Thoracic aorta (tissue), 2 donors: ENCODE measurements at places on chromosomes 6 and 20. TPM values are rescaled to one million over a fixed set of nuclear protein-coding genes. Genes with fewer than 3 reads are reported as not detected.

DNA sequence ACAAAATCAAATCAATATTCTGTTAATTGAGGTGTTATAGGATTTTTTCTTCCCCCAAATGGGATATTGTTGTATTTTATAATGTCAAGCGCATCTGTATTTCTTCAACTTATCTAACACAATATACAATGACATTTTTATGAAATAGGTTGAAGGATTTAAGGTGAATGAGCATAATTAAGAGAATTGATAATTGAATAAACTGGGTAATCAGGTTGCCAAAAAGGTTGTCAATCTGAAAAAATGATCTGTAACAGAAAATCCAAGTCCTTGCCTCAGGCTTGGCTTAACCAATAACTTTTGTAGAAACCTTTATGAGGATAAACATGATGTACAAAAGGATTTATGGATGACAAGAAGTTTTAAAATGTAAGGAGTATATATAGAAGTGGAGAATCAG, 1101.7 kb upstream of the EYS start:
- H3K27me3 ChIP-seq = no peaks in the 10 kb centered on the region
- no peak for DNase-seq
- no peak overlapping the region for H3K27ac ChIP-seq
- H3K4me3 ChIP-seq = no peak overlapping the region
- no peaks in the 10 kb centered on the region for H3K4me1 ChIP-seq
- H3K36me3 ChIP-seq = no peaks in the 10 kb centered on the region

DNA sequence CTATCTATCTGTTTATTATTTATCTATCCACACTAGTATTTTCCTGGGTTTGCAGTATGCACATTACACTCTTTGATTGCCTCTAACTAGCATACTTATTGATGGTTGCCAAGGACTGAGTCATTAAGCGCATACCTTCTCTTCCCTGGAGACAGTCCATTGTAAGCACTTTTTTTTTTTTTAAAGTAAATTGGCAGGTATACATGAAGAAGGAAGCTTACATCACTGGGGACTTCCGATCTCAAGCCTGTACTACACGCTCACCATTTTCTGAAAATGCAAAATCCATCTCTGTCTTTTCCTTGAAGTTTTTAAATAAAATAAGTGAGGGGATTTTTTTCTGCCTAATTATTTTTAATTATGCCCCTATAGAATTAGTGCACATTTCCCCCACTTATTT, 63.5 kb downstream of the HMGN3 start:
- H3K27me3 ChIP-seq = no peaks in the 10 kb centered on the region
- H3K4me3 ChIP-seq = no peak overlapping the region
- H3K36me3 ChIP-seq = no peaks in the 10 kb centered on the region
- no peak for DNase-seq
- peaks cover 8% of the 10 kb centered on the region for H3K4me1 ChIP-seq

DNA sequence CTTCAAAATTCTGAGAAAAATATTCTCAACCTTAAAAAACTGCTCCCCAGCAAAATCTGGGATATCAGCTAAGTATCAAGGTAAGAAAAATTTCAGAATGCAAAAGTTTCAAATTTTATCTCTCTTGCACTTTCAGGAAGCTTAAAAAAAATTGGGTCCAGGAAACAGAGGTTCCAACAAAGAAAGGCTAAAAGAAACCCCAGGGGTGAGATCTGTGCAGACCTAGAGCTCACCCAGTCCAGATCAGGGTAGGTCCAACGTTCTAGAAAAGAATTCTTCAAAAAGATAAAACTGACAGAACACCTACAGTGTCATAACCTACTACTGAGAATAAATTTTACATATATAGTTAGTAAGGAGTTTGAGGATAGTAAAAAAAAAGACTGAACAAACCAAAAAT, 23.5 kb downstream of the ILRUN start:
- DNase-seq = no peak
- no peaks in the 10 kb centered on the region for H3K36me3 ChIP-seq
- peaks cover 33% of the 10 kb centered on the region for H3K4me1 ChIP-seq
- H3K27me3 ChIP-seq = no peaks in the 10 kb centered on the region
- no peak overlapping the region for H3K27ac ChIP-seq

GRCh38 chr6:32151181-32151862, 417 bp downstream of the PRRT1 start:
- DNase-seq = no peak
- H3K27ac ChIP-seq = peak overlapping the region; percentile 48
- H3K27me3 ChIP-seq = no peaks in the 10 kb centered on the region
- H3K36me3 ChIP-seq = no peaks in the 10 kb centered on the region
- H3K4me1 ChIP-seq = peaks cover 19% of the 10 kb centered on the region
- H3K4me3 ChIP-seq = peak overlapping the region; percentile 94

DNA sequence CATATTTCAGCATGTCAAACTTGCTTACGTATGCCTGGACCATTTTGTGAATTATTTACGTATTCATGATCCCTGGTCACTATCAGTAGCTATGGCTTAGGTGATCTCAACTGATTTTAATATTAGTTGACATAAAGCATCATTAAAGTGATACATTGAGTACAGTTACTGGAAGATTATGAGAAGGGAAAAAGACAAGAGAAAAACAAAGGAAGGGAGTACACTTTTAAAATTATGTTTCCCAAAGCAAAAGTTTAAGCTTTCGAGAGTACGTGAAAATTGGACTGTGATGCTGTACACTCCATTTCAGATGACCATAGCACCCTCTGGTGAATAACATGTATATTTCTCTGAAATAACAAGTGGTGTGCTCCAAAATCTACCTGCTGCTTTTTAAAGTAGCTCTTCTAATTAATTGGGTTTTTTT, 215.0 kb upstream of the HSF2 start:
- H3K27me3 ChIP-seq = no peaks in the 10 kb centered on the region
- no peak for DNase-seq
- H3K4me1 ChIP-seq = peaks cover 6% of the 10 kb centered on the region
- H3K4me3 ChIP-seq = peak overlapping the region; percentile 30
- no peak overlapping the region for H3K27ac ChIP-seq

GRCh38 chr6:118876198-118876597, 17.8 kb upstream of the ASF1A start:
- no peak overlapping the region for H3K27ac ChIP-seq
- H3K36me3 ChIP-seq = no peaks in the 10 kb centered on the region
- H3K4me3 ChIP-seq = no peak overlapping the region
- H3K27me3 ChIP-seq = no peaks in the 10 kb centered on the region

DNA sequence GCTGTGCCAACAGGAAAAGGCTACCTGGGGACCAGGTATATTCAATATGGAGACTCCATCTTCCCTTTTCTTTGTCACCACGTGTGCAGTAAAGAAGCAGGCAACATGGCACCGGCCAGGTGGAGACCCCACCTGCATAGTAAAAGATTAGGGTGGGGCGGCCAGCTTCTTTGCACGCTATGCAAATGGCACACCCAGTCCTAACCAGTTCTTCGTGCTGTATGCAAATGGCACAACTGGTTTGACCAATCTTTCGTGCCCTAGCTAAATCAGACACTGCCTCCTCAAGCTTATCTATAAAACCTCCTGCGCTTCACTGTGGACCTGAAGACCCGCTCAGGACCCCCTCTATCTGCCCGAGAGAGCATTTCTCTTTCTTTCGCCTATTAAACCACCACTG, 88.8 kb upstream of the EZR start:
- no peak for DNase-seq
- no peak overlapping the region for H3K27ac ChIP-seq
- no peaks in the 10 kb centered on the region for H3K4me1 ChIP-seq
- no peak overlapping the region for H3K4me3 ChIP-seq
- no peaks in the 10 kb centered on the region for H3K36me3 ChIP-seq

- no peaks in the 10 kb centered on the region for H3K36me3 ChIP-seq
- peak within 1 kb of the TSS; percentile 94 for H3K27ac ChIP-seq
- H3K4me1 ChIP-seq = peaks cover 51% of the 10 kb centered on the region
- H3K27me3 ChIP-seq = no peaks in the 10 kb centered on the region
These were observed at the start of gene ADAM33 for GRCh38 chr20:3681931-3682781. TSS of gene ADAM33 (minus strand) at chr20:3682010. CDS start at chr20:3682004, 6 bp downstream.

GRCh38 chr6:9634776-9635175, 780.1 kb downstream of the TFAP2A start:
- H3K4me1 ChIP-seq = no peaks in the 10 kb centered on the region
- DNase-seq = no peak
- H3K36me3 ChIP-seq = no peaks in the 10 kb centered on the region
- no peak overlapping the region for H3K27ac ChIP-seq
- H3K4me3 ChIP-seq = no peak overlapping the region

GRCh38 chr6:49406250-49406970, 56.6 kb downstream of the MMUT start:
- H3K27ac ChIP-seq = no peak overlapping the region
- no peak for DNase-seq
- H3K36me3 ChIP-seq = no peaks in the 10 kb centered on the region
- H3K4me3 ChIP-seq = no peak overlapping the region
- no peaks in the 10 kb centered on the region for H3K4me1 ChIP-seq

DNA sequence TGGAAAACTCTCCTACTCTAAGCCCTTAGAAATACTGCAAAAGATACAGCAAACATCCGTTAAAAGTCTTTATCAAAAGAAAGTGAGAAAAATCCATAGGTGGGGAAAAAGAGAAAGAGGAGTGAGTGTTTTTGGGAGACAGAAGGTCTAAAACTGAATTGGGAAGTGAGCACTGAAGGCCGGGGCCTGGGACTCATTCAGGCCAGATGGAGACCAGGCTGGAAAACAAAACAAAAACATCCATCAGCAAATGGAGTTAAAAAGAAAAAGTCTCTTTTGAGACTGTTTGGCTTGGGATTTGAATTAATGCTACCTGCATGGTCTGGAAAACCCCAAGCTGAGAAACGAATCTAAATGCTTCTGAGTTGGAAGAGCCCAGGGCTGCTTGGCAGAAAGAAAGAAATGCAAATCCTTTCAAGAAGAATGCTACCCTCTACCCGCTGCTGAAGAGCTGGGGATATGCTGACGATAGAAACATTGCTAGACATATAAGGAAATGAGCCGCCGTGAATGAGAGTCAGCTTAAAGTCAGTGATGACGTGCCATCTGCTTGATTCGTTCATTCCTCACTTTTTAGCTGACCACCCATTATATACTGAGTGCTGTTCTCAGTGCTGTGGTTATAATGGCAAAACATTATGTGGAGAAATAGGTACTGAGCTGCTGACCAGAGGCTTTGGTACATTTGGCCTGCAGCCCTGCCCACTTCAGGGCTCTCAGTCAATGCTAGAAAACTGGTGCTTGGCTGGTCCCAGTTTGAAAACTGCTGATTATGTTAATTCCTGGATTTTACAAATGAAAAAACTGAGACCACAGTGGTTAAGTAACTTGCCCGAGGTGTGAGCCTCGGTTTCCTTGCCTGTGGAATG, 28.0 kb upstream of the TULP4 start:
- H3K4me3 ChIP-seq = peak overlapping the region; percentile 51
- peaks cover 41% of the 10 kb centered on the region for H3K4me1 ChIP-seq
- H3K36me3 ChIP-seq = no peaks in the 10 kb centered on the region
- peak overlapping the region; percentile 79 for H3K27ac ChIP-seq

- no peak overlapping the region for H3K4me3 ChIP-seq
- H3K36me3 ChIP-seq = no peaks in the 10 kb centered on the region
- H3K27me3 ChIP-seq = no peaks in the 10 kb centered on the region
- H3K4me1 ChIP-seq = no peaks in the 10 kb centered on the region
- DNase-seq = peak; percentile 49
- H3K27ac ChIP-seq = no peak overlapping the region
These were observed 99.8 kb upstream of the FOXA2 start for GRCh38 chr20:22684072-22684762.

DNA sequence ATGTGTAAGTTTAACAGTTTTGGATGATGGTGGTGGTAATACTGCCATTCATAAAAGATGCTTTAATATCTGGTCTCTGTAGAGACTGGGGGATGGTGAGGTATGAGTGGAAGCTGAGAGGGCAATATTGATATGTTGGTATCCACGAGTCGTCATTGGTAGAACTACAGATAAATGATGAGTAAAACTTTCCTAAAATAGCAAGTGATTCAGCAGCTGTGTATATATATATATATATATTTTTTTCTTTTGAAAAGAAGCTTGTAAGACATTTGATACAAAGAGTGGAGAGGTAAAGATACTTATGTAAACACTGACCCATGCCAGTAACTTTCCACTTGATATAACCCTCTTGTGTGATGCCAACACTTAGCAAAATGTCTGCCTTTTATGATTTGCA, 41.7 kb upstream of the CITED2 start:
- no peaks in the 10 kb centered on the region for H3K4me1 ChIP-seq
- no peak for DNase-seq
- no peaks in the 10 kb centered on the region for H3K36me3 ChIP-seq
- no peak overlapping the region for H3K27ac ChIP-seq
- no peaks in the 10 kb centered on the region for H3K27me3 ChIP-seq

DNA sequence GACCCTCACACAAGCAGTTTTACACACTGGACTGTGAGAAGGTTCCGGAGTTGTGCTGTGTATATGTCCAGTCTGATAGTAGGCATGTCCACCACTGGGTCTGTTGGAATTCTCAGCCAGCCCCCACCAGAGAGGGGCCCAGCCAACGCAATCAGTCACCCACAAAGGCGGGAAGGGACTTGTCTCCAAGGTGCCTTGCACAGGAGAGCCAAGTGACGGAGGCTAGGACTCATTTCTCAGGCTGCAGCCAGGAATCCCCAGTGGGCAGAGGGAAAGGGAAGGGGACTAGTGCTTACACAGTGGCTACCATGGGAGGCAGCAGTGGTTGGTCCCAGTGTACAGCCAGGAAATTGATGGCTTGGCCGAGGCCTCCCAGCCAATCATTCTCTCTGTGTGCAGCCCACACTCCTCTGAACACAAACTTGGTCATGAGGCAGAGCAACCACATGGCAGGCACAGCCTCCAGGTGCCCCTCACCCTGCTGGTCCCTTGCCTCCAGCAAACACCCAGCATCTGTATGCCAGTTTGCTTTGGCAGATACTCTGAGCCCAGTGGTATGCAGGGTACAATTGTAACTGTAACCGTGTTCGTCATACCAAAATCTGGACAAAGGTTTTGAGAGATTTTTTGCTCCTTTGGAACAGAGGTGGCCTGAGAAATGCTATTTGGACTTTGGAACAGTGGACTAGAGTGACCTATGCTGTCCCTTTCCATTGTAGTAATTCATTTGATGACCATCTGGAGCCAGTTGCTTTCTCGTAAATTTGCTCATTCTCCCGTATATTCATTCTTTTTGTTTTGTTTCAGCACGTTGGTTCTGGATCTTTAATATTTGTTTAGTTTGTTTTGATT, 72.9 kb upstream of the MYL9 start:
- peaks cover 100% of the 10 kb centered on the region for H3K4me1 ChIP-seq
- DNase-seq = peak; percentile 31
- peak overlapping the region; percentile 97 for H3K27ac ChIP-seq
- no peaks in the 10 kb centered on the region for H3K27me3 ChIP-seq
- H3K4me3 ChIP-seq = no peak overlapping the region

GRCh38 chr20:57040466-57040865, 226.0 kb downstream of the BMP7 start:
- no peaks in the 10 kb centered on the region for H3K36me3 ChIP-seq
- no peaks in the 10 kb centered on the region for H3K4me1 ChIP-seq
- no peak for DNase-seq
- H3K27ac ChIP-seq = no peak overlapping the region

AFDN gene
- 70.5 TPM for total RNA-seq

FOXF2 gene
- 0.41 TPM for total RNA-seq

FIG4 gene
- total RNA-seq = 12.9 TPM

EBF4 gene
- total RNA-seq = 16.6 TPM

NINL gene
- total RNA-seq = 35.6 TPM

FOXC1 gene
- 103 TPM for total RNA-seq

PCNA gene
- total RNA-seq = 39.7 TPM

RAD21L1 gene
- total RNA-seq = not detected

ZNF391 gene
- total RNA-seq = 2.3 TPM
